Caco-2 (cell line): ENCODE measurements at places on chromosomes 16 and 17. TPM values are rescaled to one million over a fixed set of nuclear protein-coding genes. Genes with fewer than 3 reads are reported as not detected.

- peaks cover 27% of the 10 kb centered on the region for H3K4me1 ChIP-seq
- peak overlapping the region; percentile 32 for H3K27ac ChIP-seq
- no peaks in the 10 kb centered on the region for H3K27me3 ChIP-seq
- DNase-seq = no peak
- no peak overlapping the region for H3K4me3 ChIP-seq
Observed at GRCh38 chr17:78897664-78898047, 5.3 kb downstream of the CEP295NL start.

DNA sequence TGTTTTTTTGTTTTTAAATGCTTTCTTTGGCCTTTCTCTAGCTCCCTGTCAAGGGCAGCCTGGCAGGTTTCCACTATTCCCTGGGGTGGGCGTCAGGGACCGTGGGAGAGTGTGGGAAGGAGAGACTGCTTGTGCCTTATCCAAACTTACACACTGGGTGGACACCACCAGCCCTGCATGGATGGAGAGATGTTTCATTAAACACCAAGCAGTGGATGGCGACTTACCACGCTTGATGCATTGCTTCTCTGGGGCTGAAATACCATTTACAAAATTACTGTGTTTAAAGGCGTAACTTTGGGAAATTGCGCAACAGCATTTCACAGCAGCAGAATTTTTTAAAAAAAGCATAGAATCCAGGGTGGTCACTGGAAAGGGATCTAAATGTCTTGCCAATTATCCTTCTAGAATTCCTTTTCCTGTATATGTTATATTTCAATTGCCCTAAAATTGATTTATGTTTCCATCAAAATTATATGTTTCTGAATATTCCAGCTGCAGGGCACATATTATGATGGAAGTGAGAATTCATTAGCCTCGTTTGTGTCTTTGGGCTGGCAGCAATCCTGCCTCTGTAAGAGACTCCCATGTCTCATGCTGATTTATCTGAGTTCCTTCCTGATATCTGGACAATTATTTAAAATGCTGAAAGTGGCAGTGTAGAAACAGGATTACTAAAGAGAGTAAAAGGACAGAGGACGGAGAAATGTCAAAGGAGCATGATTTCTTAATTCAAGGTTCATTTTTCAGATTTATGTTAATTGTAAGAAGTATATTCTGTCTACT lies 247.3 kb downstream of the GRIN2A start:
- no peaks in the 10 kb centered on the region for H3K36me3 ChIP-seq
- no peak overlapping the region for H3K4me3 ChIP-seq
- DNase-seq = no peak
- no peak overlapping the region for H3K27ac ChIP-seq

DNA sequence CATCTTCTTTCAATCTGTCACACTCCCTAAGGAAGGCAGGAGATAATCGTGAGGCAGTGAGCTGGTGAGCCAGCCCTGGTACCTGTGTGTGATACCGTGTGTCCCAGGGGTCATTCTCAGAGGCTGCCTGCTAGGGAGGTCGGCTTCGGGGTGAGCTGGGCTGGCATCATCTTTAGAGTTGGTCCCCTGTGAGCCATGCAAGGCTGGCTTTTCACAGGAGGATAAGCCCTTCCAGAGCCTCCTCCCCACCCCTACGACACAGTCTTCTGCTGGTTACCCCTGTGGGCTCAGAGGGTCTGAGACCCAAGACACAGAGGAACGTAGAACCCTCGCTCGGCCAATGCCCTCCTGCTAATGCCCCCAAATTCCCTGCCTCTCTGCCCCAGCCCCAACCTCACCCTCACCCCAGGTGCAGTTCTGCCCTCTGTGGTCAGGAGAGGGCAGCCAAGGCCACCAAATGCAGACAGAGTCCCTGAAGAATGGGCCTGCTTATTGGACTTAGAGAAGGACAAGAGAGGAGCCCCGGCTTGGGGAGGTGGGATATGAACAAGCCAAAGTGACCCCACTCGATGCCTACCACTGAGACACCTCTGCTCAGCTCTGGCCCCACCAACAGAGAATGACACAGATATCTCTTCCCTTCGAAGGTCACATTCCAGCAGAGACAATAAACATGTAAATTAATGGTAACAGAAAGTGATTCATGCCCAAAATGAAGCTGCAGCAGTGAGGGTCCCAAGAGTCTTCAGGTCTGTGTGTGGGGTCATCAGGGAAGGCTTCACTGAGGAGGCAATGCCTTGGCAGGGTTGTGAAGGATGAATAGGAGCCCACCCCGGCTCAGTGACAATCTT lies 80.8 kb upstream of the CCL1 start:
- no peak overlapping the region for H3K27ac ChIP-seq
- no peaks in the 10 kb centered on the region; the same call in 1 of the 2 replicates for H3K27me3 ChIP-seq
- peak; percentile 48 for DNase-seq
- H3K4me3 ChIP-seq = no peak overlapping the region

GRCh38 chr17:8611619-8612298 lies 18.8 kb downstream of the MYH10 start:
- peak; percentile 2 for DNase-seq
- peaks cover 11% of the 10 kb centered on the region; the same call in 1 of the 2 replicates for H3K4me1 ChIP-seq
- H3K27me3 ChIP-seq = no peaks in the 10 kb centered on the region
- no peaks in the 10 kb centered on the region for H3K36me3 ChIP-seq

DNA sequence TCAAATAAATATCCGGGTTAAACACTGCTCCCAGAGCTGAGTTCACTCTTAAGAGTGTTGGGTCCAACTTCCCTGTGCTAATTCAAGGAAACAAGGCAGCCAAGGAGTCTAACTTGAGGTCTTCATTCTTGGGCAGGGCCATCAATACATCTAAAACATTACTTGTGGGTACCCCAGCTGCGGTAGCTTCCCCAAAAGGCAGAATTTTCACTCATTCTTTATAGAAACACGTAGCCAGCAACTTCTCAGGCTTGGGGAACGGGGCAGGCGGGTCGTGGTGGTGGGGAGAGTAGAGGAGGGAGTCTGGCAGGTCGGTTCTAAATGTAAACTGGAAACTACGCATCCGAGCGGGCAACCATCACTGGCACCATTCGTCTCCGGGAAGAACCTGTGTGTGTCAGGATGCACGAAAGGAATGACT lies 666 bp upstream of the METTL9 start:
- H3K36me3 ChIP-seq = no peaks in the 10 kb centered on the region
- peak; percentile 18 for DNase-seq
- H3K4me3 ChIP-seq = peak overlapping the region; percentile 91
- H3K27ac ChIP-seq = peak overlapping the region; percentile 76

- H3K36me3 ChIP-seq = no peaks in the 10 kb centered on the region
- H3K4me1 ChIP-seq = 0 out of 2 replicates have a peak, but pooled peaks cover 3% of the 10 kb centered on the region
- H3K27ac ChIP-seq = no peak overlapping the region
Observed at GRCh38 chr17:21352981-21353265, 23.2 kb upstream of the KCNJ12 start.

DNA sequence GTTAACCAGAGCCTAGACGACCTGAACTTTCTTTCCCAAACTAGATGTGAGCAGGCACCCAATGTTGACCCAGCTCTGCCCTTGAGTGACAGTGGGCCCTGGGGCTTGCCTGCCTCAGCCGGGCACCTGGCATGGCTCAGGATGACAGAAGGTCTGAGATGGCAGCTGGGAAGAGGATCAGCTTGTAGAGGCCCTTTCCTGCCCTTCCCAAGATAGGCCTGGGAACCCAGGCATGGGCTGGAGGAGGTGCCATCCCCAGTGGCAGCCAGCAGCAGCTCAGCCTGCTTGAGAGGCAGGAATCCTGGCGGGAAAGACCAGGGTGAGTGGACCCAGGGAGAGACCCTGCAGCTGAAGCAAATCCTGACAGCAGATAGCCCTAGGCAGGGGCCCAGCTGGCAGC lies 59.1 kb downstream of the PIPOX start:
- no peak overlapping the region for H3K27ac ChIP-seq
- no peaks in the 10 kb centered on the region for H3K4me1 ChIP-seq
- no peak for DNase-seq
- no peaks in the 10 kb centered on the region for H3K27me3 ChIP-seq
- H3K4me3 ChIP-seq = no peak overlapping the region
- peaks cover 6% of the 10 kb centered on the region; the same call in 1 of the 2 replicates for H3K36me3 ChIP-seq

Gene CCL4L2
- not detected in 2 replicates for total RNA-seq

Gene FOXL1
- total RNA-seq = 0.11 TPM in 1 of 2 replicates, not detected in the other

- peaks cover 4% of the 10 kb centered on the region for H3K4me1 ChIP-seq
- DNase-seq = no peak
- H3K4me3 ChIP-seq = peak overlapping the region; percentile 67
- no peaks in the 10 kb centered on the region for H3K36me3 ChIP-seq
- H3K27me3 ChIP-seq = no peaks in the 10 kb centered on the region
- peak overlapping the region; percentile 35 for H3K27ac ChIP-seq
Observed at GRCh38 chr16:3035289-3035971, 1.3 kb downstream of the BICDL2 start.

DNA sequence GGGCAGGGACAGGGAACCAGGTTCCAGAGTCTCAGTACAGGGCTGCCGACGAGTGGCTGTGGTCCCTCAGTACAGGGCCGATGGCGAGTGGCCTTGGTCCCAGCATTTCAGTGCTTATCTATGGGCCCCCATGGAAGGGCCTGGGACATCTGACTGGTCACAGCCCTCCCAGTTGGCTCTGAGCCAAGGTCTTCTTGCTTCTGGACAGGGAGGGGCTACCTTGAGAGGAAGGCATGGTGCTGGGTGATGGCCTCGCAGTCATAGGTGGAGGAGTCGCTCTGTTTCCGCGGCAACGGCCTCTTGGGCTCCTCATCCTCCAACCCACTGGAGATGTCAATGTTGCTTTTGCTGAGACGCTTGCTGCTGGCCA lies 32.5 kb downstream of the PIMREG start:
- no peak for DNase-seq
- no peaks in the 10 kb centered on the region for H3K4me1 ChIP-seq
- H3K36me3 ChIP-seq = no peaks in the 10 kb centered on the region
- no peaks in the 10 kb centered on the region for H3K27me3 ChIP-seq
- no peak overlapping the region for H3K4me3 ChIP-seq
- no peak overlapping the region for H3K27ac ChIP-seq

DNA sequence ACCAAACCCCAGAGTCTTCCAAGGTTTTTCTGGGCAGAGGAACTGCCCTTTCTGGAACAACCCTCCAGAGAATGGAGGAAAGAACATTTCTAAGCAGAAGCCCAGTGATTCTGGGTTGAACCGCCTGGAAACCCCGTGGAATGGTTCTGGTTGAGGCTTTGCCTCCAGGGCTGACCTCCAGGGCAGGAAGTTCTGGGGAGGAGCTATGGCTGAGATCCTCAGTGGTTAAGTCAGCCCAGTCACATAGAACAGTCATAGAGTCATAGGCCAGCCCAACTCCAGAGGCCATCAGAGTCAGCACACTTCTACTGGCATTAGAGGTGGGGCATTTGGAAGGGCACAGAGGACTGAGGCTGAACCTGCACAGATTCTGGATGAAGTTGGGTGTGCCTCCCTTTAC lies 65.9 kb downstream of the SPACA3 start:
- no peak overlapping the region for H3K27ac ChIP-seq
- no peak overlapping the region for H3K4me3 ChIP-seq
- no peaks in the 10 kb centered on the region for H3K27me3 ChIP-seq
- H3K4me1 ChIP-seq = no peaks in the 10 kb centered on the region
- no peaks in the 10 kb centered on the region for H3K36me3 ChIP-seq
- no peak for DNase-seq

- H3K4me1 ChIP-seq = no peaks in the 10 kb centered on the region
- no peak for DNase-seq
- H3K27ac ChIP-seq = no peak overlapping the region
Observed at GRCh38 chr17:70370816-70371215, 201.5 kb downstream of the KCNJ2 start.

Gene TLCD3B
- 0.48 and 0.60 TPM in 2 replicates for total RNA-seq

Gene AANAT
- total RNA-seq = not detected in 2 replicates

Gene HS3ST4
- 0.11 and 0.12 TPM in 2 replicates for total RNA-seq

DNA sequence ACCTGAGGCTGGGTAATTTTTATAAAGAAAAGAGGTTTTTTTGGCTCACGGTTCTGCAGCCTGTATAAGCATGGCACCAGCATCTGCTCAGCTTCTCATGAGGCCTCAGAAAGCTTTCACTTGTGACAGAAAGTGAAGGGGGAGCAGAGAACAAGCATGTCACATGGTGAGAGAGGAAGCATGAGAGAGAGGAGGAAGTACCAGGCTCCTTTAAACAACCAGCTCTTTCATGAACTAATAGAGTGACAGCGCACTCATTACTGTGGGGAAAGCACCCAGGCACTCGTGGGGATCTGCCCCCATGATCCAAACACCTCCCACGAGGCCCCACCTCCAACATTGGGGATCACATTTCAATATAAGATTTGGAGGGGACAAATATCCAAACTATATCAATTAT lies 86.8 kb downstream of the USP32 start:
- H3K27ac ChIP-seq = no peak overlapping the region
- no peaks in the 10 kb centered on the region for H3K36me3 ChIP-seq
- no peaks in the 10 kb centered on the region for H3K27me3 ChIP-seq
- H3K4me1 ChIP-seq = peaks cover 7% of the 10 kb centered on the region
- no peak overlapping the region for H3K4me3 ChIP-seq

Gene CDH1
- 712 and 783 TPM in 2 replicates for total RNA-seq

Gene NPIPA2
- 2.2 and 4.1 TPM in 2 replicates for total RNA-seq

GRCh38 chr17:29776026-29776425 lies 153.3 kb upstream of the CORO6 start:
- H3K27me3 ChIP-seq = no peaks in the 10 kb centered on the region
- DNase-seq = no peak
- no peak overlapping the region for H3K4me3 ChIP-seq
- no peaks in the 10 kb centered on the region for H3K36me3 ChIP-seq

- H3K27ac ChIP-seq = peak overlapping the region; percentile 72
- no peaks in the 10 kb centered on the region for H3K27me3 ChIP-seq
- no peaks in the 10 kb centered on the region for H3K36me3 ChIP-seq
- H3K4me3 ChIP-seq = no peak overlapping the region
- no peak for DNase-seq
- peaks cover 15% of the 10 kb centered on the region for H3K4me1 ChIP-seq
Observed at GRCh38 chr16:83814659-83814985, 6.8 kb downstream of the HSBP1 start.

- no peak for DNase-seq
- peak overlapping the region; percentile 60 for H3K27ac ChIP-seq
- H3K36me3 ChIP-seq = 0 out of 2 replicates have a peak, but pooled peaks cover 2% of the 10 kb centered on the region
- H3K4me3 ChIP-seq = no peak overlapping the region
- H3K27me3 ChIP-seq = no peaks in the 10 kb centered on the region
- peaks cover 24% of the 10 kb centered on the region for H3K4me1 ChIP-seq
Observed at GRCh38 chr16:70422543-70422942, 16.4 kb downstream of the ST3GAL2 start.

Gene KRTAP9-1
- not detected in 2 replicates for total RNA-seq

DNA sequence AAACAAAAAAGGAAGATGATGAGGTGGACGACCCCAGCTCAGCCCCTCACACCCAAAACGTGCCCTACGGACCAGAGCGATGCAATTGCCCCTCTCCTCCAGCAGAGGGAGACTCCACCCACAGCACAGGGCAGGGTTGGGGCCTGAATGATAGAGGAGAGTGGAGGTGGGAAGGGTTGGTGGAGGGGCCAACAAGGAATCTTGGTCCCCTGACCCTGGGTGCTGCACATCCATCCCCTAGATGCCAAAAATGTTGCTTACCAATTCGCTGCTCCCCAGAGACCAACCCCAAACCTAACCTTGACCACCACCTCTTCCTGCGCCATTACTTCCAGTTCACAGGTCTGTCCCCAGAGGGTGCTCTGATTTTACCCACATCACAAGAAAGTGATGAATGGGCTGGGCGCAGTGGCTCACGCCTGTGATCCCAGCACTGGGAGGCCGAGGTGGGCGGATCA lies 12.9 kb downstream of the P2RX5 start:
- no peak for DNase-seq
- H3K4me1 ChIP-seq = no peaks in the 10 kb centered on the region
- no peak overlapping the region for H3K4me3 ChIP-seq
- H3K27me3 ChIP-seq = no peaks in the 10 kb centered on the region

Gene MSLN
- 0.36 and 0.39 TPM in 2 replicates for total RNA-seq
